ENCODE measurements at places on chromosomes 6 and 20.

GRCh38 chr20:32344835-32345506, 13.2 kb upstream of the ASXL1 start:
- DNase-seq: no peak

GRCh38 chr20:4342609-4343008, 327.3 kb upstream of the RNF24 start:
- no peak for DNase-seq

DNA sequence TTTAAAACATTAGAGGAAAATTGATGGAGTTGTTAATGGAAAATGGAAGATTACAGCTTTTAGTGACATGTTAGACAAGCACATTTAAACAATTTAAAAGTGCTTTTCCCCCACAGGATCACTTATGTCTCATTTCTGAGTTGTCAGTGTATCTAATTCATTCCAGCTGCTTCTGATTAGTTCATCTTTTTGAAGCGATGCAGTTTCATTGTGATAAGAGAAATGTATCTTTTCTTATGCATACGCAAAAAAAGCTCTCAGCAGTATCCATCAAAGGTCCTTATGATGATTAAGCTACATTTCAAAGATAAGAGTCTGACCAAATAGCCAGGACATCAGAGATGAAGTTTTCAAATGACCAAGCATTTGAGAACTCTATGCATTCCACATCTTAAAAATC, 572.6 kb upstream of the SYNCRIP start:
- DNase-seq: no peak

DNA sequence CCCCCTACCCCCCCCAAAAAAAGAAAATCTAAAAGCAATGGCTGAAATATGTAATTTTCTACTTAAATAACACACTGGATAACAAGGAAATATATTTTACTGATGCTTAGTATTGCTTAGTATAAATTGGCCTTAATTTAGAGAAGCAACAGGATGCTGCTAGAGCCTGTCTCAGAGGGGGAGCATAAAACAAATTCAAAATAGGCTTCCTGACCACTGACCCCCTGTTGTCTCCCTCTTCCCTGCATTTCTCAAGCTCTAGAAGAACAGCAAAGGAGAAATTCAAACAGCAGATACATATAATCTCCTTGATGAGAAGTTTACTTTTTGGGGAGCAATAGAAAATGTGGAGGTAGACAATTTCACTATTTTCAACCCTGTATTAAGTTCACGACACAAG, 631.1 kb upstream of the GJE1 start:
- DNase-seq: no peak

GRCh38 chr6:132400555-132400882, 756 bp downstream of the MOXD1 start:
- no peak for DNase-seq

GRCh38 chr20:31617432-31618104, 12.5 kb downstream of the ID1 start:
- DNase-seq: no peak

- DNase-seq: no peak
These were observed 30.9 kb upstream of the ALDH8A1 start for GRCh38 chr6:134980846-134981245.

DNA sequence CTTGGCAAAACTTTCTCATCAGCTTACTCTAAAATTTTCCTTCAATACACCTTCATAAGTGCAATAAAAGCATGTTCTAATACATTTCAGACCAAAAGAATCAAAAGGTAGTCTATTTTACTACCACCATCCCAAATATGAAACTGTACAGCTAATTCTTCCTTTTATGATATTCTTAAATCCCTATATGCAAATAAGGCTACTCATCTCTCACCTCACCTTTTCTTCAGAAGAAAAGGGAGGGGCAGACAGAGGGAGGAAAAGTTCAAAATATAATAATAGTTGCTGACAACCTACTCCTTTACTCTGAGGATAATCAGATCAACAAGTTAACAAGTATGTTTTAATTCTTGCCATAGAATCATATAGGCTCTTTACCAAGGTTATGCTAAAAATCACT, 7.4 kb downstream of the C6orf120 start:
- DNase-seq: no peak

DNA sequence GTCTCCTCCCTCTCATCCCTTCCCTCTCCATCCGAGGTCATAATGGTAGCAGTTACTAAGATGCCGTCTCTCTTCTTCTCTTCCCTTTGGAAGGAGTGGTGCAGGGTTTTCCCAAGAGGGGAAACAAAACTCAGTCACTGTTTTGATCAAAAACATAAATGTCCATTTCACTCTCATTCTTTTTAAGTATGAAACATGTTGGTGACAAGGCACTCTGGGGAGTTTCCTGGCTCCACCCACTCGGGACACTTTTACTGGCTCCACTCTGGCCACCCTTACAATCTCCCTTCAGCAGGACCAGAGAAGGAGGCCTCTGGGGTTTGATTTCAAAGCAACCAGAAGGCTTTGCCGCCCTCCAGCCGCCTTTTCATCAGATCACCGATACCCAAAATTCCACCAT, 57.0 kb downstream of the FGD2 start:
- DNase-seq: no peak

DNA sequence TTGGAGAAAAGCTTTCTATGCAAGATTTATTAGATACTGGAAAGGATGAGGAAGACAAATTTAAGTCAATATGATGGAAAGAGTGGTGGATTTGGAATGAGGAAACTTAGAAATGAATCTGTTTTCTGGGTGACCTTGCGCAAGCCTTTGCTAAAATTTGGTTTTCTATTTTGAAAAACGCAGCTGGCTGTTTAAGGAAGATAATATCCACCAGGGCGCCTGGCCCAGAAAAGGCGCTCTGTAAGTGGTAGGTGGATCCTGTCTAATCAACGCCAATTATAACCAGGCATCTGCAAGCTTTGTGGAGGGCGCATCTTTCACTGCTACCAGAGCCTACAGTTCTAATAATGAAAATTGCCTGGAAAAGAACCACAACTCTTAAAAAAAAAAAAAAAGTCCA, 398 bp upstream of the SPATS1 start:
- DNase-seq: no peak

DNA sequence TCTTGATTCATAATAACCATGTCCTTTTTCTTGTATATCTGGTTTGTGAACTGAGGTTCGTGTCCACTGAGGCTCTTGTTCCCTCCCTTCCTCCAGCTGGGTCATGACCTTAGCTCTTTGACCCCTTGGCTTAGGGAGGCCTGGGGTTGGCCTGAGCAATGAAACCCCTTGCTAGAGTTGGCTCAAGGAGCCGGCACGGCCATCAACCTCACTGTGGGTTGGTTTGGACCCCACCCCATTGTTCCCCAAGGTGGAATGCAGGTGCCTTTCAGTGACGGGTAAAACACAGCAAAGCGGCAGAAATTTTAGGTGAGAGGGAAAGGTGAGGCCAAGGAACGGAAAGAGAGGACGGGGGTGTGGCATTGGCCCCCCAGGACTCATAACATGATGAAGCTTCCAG, 44.5 kb upstream of the PHACTR3 start:
- no peak for DNase-seq

DNA sequence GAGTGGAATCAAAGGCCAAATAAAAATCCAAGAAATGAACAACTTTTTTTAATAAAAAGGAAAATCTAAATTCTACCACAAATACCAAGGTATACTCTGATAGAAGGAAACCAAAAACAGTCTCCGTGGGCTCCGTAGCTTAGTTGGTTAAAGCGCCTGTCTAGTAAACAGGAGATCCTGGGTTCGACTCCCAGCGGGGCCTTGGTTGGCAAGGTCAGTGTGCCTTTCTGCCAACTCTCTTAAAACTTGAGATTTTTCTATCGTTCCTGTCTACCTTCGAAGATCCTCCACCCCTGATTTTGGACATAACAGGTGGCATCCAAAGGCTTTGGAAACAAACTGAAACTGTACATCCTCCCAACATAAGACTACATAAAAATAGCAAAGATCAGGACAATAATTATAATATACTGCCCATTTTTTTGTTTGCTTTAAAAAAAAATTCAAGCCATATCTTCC, 197.9 kb downstream of the TRIM27 start:
- DNase-seq: no peak

DNA sequence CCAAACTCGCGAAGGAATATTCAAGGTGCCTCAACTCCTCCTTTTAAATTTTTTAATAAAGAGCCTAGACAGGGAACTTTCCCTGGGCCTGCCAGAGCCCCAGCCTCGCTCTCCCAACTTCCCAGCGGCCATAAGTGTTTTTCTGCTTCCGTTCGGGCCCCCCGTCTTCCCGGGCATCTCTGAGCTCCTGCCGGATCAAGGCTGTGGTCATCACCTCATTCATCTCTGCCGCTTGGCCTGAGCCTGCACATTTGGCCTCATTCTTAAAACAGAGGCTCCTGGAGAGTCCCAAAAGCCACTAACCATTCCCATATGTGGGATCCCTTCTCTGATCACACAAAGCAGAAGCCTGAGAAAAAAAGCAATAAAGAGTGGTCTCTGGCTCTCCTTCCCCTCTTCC, 969.1 kb upstream of the DEFB115 start:
- DNase-seq: no peak

DNA sequence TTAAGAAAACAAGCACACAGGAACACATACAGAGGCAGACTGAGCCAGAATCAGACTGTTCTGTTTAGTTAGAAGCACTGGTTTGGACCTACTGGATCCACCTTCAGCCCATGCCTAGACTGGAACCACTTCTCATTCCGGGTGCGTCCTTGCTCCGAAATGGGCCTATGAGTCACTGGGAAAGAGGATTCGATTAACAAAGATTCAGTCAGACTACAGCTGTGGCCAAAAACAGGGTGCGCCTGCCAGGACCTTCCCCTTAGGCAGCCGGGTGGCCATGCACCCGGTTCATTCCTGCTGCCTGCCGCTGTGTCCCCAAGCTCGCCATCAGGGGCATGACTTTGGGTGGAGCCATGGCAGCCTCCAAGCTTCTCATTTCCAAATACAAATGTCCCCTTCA, 14.5 kb upstream of the KCNK5 start:
- no peak for DNase-seq

- DNase-seq: no peak
These were observed 346.5 kb upstream of the PLCB4 start for GRCh38 chr20:8722277-8722928.

- DNase-seq: peak; percentile 56
These were observed 4.5 kb upstream of the EBF4 start for GRCh38 chr20:2688041-2688591.

DNA sequence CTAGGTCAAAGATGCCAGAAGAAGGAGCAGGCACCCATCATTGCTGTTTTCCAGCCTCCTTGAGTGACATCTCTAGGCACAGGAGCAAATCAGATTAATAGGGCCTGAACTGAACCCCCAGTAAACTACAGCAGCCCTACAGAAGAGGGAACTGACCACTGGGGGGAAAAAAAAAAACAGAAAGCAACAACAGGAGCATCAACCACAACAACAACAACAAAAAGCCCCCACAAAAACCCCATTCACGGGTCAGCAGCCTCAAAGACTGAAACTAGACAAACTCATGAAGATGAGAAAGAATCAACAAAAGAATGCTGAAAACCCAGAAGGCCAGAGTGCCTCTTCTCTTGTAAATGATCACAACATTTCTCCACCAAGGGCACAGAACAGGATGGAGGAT, 537.4 kb upstream of the BTBD3 start:
- DNase-seq: no peak

DNA sequence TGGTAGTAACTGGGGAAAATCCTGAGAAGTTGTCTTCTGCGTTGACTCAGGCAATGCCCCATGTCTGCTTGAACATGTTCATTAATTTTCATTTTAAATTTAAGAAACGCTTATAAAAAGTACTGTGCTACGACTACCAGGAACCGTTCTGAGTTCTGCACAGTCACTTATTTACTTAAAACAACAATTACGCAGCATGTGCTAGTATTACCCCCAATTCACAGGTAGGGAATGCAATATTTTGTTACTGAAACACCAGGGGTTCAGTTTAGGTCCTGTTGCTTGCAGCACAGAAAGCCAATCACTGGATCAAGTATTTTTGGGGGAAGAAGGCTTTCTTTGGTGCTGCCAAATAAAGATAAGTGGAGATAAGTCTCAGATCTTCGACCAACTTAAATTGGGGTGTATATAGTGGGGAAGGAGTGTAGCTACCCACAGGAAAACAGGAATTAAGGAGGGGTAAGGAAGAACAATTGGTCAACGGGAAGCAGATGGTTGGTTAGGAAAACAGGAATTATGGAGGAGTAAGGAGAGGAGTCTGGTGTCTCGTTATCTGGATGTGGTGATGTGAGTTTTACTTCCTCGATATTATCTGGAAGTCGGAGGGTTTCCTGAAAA, 5.2 kb upstream of the LRP11 start:
- DNase-seq: no peak
